Stimulated activated CD4-positive, alpha-beta T cell treated with anti-CD3 and anti-CD28 coated beads, Interleukin-15, amount 100 ng/mL, for 1 hour (primary cell): ENCODE measurements at places on chromosomes 7 and 10.

GRCh38 chr10:11773761-11774441, 31.7 kb downstream of the ECHDC3 start:
- DNase-seq: no peak

DNA sequence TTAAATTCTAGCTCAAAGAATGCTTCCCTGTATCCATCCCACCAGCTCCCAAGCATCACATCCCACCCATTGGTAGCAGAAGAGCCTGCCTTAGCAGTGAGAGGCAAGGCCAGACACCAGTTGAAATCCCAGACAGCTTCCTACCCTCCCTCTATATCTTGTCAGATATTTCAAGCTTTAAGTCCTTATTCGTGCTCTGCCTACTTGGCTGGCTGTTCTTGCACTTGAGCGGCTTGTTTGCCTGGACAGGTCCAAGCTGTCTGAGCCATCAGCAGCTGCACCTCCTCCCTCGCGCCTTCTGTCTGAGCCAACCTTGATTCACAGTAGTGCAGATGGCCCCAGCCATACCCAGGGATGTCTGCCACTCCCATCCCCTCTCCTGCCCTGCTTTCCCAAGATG, 16.4 kb downstream of the LRRC4 start:
- no peak for DNase-seq

- no peak for DNase-seq
Observed at GRCh38 chr10:97664282-97664850, 22.7 kb downstream of the AVPI1 start.

DNA sequence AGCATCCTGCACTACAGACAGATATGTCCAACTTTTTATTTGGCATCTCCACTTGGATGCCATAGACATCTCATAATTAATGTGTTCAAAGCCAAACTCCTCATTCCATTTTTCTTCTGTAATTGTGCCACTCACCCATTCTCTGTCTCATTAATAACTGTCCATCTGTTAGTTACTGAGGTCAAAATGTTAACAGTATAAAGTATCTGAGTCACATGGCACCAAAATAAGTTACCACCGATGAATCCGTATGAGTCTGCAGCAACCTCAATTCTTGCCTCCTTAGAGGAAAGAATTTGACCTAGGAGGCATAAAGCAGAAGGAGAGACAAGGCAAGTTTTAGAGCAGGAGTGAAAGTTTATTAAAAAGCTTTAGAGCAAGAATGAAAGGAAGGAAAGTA, 16.5 kb upstream of the NT5C3A start:
- DNase-seq: no peak

GRCh38 chr7:134458806-134459698, at the start of gene AKR1B1:
TSS of gene AKR1B1 (minus strand) at chr7:134459100. CDS start at chr7:134459062, 38 bp downstream.
- DNase-seq: peak; percentile 79

DNA sequence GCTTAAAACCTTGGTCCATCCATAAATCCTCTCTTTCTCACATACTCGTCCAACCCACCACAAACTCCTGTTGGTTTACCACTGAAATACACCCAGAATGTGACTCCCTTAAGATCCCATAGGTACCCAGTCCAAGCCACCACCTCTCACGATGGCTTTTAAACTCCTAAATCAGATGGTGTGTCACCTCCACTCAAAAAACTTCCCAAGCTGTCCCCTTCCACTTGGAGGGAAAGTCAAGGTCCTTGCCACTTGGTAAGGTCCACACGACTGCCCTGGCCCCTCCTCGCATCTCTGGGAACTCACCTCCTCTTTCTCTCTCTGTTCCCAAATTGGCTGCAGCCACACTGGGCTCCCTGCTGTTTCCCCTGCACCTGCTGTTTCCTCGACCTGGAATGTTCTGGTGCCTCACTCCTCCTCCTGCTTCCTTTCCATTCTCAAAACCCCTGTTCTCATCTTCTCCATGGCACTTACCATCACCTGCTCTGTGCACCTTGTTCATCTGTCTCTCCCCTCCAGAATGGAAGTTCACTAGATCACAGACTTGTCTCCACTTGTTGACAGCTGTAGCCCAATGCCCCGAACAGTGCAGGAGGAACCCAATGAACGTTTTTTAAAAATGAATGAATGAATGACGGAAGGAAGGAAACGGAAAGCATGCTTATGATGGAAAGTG, 23.0 kb downstream of the ZFAND2A start:
- DNase-seq: no peak

- DNase-seq: no peak
Observed at GRCh38 chr10:100826983-100827818, 81.8 kb downstream of the PAX2 start.

GRCh38 chr10:61642150-61642571, 20.6 kb upstream of the CABCOCO1 start:
- no peak for DNase-seq

DNA sequence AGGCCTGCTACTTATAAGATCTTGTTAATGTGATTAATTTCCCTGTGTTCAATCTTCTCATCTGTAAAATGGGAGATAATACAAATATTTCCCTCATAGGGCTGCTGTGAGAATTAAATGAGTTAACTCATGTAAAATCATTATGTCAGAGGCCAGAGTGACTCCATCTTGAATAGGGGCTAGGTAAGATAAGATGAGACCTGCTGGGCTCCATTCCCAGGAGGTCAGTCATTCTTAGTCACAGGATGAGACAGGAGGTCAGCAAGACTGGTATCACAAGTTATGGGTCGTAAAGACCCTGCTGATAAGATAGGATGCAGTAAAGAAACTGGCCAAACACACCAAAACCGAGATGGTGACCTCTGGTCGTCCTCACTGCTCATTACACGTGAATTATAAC, 200.7 kb downstream of the CYP26A1 start:
- DNase-seq: no peak

GRCh38 chr7:27178366-27178765, 4.2 kb upstream of the HOXA10 start:
- no peak for DNase-seq

DNA sequence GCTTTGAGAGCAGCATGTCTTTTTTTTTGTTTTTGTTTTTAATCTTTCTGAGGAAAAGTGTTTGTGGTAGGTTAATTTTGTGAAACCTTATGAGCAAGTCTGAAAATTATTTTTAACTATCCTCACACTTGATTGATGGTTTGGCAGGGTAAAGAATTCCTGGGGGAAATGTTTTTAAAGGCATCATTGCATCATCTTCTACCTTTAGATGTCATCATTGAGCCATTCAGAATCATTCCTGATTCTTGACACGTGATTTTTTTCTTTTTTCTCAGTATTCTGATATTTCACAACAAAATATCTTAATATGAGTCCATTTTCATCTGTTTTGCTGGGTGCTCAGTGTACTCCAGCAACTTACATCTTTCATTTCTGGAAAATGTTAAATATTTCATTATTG, 28.3 kb downstream of the PALS2 start:
- no peak for DNase-seq

DNA sequence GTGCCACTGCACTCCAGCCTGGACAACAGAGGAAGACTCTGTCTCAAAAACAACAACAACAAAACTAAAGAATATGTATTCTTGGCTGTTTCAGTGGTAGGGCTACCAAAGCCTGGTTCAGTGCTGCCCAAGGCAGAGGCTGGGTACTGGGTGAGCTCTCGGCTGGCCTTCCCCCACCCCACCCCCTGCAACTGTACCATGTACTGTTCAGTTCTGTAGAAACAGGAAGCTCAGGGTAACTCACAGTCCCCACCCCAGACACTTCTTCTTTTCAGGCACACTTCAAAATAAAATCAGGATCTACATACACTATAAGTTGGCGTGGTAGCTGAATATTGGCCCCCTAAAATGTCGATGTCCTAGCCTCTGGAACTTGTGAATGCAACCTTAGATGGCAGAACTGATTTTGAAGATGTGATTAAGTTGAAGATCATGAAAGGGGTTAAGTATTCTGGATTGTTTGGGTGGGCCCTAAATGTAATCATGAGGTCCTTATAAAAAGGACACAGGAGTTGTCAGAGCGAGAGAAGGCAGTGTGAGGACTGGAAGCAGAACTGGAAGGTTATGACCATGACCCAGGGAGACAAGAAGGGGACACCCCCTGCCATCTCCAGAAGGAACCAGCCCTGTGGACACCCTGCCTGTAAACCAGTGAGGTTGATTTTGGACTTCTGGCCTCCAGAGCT, 31.2 kb downstream of the TBXAS1 start:
- no peak for DNase-seq

DNA sequence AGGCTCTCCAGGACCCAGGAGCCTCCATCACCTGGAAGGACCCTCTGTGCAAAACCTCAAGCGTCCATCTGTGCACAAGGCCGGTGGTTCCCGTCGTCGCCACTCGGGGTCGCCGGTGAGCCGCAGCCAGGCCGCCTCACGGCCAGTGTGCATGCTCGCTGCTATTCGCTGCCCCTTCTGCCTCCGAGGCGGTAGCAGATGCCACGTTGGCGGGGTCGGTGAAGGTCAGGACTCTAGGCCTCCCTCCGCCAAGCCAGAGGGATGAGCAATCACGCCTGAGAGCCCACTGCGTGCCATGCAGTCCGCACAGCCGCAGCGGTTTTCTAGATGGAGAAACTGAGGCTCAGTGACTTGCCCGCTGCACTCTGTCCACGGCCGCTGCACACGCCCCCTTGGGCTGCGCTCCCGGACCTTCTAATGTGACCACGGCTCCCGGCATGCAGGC, 5.7 kb downstream of the UPK3B start:
- DNase-seq: no peak

GRCh38 chr10:95644901-95645300, 11.6 kb downstream of the ALDH18A1 start:
- no peak for DNase-seq

GRCh38 chr7:134004829-134005505, 122.2 kb upstream of the LRGUK start:
- DNase-seq: no peak

DNA sequence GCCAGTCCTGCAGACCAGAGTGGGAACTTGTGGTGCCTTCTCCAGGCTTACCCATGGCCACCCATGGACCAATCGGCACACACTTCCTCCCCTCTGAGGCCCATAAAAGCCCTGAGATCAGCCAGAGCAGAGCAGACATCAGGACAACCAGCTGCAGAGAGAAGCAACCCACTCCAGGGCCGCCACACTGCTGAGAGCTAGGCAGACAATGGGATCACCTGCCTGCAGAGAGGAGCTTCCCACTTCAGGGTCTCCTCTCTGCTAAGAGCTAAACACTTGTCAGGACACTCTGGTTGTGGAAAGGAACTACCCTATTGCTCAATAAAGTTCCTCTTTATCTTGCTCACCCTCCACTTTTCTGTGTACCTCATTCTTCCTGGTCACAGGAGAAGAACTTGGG, 34.0 kb downstream of the C7orf25 start:
- DNase-seq: no peak

DNA sequence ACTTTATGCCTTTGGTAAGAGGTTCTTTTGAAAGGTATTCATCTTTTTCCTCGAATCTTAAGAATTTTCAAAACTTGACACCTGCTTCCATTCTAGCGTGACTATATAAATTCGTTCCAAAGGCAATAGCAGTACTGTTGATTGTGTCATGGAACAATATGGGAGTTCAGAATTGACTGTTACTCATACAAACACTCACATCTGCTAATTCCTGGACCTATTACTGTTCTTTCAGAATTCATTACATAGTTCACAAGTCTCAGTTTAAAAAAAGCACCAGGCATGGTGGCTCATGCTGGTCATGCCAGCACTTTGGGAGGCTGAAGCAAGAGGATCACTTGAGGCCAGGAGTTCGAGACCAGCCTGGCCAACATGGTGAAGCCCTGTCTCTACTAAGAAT, 80.9 kb downstream of the CACNB2 start:
- DNase-seq: no peak

DNA sequence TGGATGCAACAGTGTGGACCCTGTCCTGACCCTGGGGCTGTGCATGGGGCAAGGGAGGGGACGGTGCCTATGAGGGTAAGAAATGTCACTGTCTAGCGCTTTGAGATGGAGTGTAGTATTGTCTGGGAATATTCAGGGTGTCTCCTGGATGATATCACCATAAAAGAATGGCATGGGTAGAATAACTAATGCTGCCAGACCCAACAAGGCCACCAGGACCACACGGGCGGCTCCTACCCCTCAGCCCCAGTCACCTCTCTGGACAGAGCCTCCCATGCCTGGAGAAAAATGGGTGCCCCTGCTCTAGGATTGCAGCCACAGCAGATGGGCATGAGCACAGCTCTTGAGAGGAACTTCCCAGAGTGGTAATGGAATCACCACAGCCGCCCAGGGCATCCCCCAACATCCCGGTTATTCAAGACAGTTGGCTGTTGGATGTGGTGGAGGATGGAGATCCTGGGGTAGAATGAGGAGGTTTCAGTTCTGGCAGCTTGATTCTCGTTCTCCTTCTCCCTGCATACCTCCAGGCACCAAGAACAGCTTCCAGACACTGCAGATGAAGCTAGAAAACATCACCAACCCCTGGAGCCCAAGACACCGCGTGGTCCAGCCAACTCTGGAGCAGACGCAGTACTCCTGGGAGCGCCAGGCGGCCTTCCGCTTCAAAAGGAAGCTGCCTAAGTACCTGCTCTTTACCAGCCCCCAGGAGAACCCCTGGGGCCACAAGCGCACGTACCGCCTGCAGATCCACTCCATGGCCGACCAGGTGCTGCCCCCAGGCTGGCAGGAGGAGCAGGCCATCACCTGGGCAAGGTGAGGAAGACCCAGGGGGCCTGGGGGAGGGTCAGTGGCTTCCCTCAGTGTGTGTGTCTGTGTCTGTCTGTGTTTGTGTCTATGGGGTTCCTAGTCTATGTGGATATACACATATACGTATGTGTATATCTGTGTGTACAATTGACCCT, 6.2 kb downstream of the AOC1 start:
- no peak for DNase-seq

GRCh38 chr7:29190349-29191045, 4.1 kb upstream of the CHN2 start:
- no peak for DNase-seq

DNA sequence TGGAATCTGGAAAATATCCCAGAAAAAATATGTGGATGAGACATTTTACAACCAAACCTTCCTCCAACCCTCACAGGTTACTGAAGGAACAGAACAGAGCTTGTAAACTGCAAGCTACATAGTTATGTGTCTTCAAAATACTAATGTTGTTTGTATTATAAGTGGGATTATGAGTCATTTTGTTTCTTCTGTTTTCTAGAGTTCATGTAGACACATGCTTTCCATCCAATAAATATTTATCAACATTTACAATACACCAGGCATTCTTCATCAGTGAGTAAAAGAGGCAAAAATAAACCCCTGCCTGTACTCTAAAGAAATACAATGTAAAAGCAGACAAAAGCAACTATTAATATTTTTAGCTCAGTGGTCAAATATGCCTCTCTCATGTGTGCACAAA, 38.0 kb upstream of the TES start:
- no peak for DNase-seq

DNA sequence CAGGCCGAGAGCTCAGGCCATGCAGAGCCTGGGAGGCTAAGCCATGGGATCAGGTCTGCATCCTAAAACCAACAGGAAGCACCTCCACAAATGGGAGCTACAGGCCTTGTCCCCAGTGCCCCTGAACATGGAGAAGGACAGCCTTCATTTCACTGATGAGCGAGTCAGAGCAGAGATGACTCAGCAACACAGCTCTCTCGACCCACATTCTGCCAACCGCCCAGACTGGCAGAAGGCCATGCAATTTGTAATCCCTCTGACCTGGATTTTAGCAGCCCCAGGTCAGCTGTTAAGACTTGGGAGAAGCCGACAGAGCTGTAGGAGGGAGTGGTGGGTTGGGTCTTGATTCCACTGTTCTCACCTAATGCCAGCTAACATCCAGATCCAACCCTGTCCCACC, 25.5 kb downstream of the VOPP1 start:
- DNase-seq: no peak

GRCh38 chr10:86970162-86970981, 2.1 kb downstream of the ADIRF start:
- DNase-seq: no peak

- DNase-seq: no peak
Observed at GRCh38 chr7:49389871-49390479, 383.5 kb upstream of the VWC2 start.

GRCh38 chr10:113869789-113870188, 15.3 kb downstream of the NHLRC2 start:
- no peak for DNase-seq
